AG10803 (cell line): ENCODE measurements at places on chromosomes 16 and 17.
A peak's percentile ranks its signal among the peaks of the same experiment; 100 is the strongest.

DNA sequence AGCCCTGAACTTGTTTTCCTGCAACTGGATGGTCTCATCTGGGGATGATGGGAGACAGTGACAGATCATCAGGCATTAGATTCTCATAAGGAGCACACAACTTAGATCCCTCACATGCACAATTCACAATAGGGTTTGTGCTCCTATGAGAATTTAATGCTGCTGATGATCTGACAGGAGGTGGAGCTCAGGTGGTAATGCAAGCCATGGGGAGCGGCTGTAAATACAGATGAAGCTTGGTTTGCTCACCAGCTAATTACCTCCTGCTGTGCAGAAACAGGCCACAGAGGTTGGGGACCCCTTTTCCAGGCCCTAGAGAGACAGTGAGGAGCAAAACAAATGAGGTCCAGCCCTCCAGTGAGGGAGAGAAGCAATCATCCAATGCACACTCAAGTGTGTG, 168.6 kb downstream of the RGS9 start:
- no peak for DNase-seq

GRCh38 chr17:76726776-76727718, at the start of gene METTL23:
Gene METTL23, plus strand, starts transcription at chr17:76726839. Its CDS starts 2,872 bp downstream, at chr17:76729711.
- peak; percentile 75 for DNase-seq

- no peak for DNase-seq
Measured at GRCh38 chr17:79619196-79619595, 8.3 kb upstream of the RBFOX3 start.

DNA sequence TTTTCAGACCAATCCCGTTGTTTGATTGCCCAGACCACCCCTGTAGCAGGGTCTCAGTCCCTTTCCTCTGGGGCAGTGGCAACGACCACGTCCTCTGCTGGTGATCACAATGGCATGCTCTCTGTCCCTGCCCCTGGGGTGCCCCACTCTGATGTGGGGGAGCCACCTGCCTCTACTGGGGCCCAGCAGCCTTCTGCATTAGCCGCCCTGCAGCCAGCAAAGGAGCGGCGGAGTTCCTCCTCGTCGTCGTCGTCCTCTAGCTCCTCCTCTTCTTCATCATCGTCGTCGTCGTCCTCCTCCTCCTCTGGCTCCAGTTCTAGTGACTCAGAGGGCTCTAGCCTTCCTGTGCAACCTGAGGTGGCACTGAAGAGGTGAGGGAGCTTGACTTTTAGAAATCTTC, 9.2 kb downstream of the ELOB start:
- no peak for DNase-seq
